Stimulated activated CD4-positive, alpha-beta T cell treated with anti-CD3 and anti-CD28 coated beads, Interleukin-1b, Interleukin-23, amount 100 ng/mL, for 48 hours (primary cell): ENCODE measurements at places on chromosomes 3 and 15.
A peak's percentile ranks its signal among the peaks of the same experiment; 100 is the strongest.

DNA sequence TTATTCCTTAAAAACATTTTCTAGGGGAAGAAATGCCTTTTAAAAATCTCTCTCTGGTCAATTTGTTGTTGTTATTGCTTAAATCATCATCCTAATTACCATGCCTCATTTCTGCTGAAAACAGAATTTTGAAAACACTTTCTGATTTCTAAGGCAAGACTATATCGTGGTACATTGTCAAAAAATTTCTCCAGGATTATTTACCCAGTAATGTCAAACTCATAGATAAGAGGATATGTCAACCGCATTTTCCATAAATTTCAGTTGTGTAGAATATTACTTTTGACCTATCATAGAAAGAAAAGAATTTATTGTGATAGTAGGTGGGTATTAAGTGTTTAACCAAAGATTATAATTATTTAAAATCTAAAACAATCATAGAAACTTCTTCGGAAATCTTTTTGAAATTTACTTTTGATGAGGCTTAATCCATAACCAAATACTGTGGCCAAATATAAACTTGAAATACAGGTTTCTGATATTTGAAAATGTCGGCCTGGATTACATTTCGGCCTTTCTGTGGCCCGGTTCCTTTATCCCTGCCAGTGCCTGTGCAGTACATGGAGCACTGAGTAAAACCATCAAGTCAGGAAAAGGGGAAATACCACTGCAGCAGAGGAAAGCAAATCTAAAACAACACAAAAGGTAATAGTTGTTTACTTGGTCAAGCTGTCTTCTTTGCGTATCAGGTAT is 173.4 kb downstream of the MYRIP start:
- no peak for DNase-seq

GRCh38 chr15:64847876-64848716 is 6.4 kb downstream of the PLEKHO2 start:
- DNase-seq: no peak

DNA sequence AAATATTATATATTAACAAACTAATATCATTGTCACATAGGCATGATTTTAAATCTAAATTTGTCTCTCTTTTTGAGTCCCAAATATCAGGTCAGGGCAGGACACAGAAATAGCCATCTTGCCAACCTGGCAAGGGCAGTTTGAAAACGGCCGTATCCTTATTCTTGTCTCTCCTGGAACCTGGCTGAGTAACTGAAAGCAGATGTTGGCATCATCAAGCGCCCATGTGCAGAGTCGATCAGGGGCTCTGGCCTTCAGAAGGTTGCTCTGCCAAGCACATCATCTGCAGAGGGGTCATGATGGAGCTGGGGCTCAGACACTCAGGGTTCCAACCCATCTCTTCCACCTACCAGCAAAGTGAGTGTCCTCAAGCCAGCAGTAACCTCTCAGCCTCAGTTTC is 55.2 kb upstream of the OCA2 start:
- DNase-seq: no peak

GRCh38 chr3:13364602-13365271 is 55.4 kb downstream of the NUP210 start:
- no peak for DNase-seq

- no peak for DNase-seq
These were observed 5.8 kb upstream of the IQSEC1 start for GRCh38 chr3:13079051-13079450.

GRCh38 chr3:107925851-107926250 is 165.0 kb downstream of the CD47 start:
- no peak for DNase-seq

DNA sequence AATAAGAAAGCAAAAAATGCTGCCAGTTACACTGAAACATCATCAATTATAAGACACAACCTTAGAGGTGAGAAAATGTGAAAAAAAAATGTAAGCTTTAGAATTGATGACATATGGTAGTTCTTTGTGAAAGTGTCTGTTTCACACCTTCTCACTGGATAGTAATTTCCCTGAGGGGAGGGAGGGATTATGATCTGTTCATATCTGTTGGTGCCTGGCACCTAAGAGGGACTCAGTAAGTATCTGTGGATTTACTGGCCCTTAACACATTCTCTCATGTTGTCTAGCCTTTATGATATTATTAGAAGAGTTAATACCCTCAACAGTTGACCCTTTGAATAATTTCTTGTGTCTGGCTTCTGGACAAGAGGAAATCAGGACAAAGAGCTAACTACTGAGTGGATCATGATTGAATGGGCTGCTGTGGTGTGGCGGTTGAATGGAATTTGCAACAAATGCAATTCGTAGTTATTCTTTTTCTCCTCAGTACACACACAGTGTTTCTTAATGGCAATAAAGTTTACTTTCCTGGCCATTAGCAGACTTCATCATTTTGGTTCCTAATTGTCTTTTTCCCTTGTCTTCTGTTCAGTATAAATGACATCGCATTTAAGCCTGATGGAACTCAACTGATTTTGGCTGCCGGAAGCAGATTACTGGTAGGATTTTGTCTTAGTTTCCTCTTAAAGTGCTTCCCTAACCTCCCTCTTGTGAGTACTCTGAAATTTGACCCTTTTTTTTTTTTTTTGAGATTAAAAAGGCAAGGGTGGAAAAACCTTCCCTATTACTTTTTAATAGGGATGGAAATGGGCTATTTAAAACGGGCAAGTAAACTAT is 9.5 kb downstream of the IFT122 start:
- no peak for DNase-seq

DNA sequence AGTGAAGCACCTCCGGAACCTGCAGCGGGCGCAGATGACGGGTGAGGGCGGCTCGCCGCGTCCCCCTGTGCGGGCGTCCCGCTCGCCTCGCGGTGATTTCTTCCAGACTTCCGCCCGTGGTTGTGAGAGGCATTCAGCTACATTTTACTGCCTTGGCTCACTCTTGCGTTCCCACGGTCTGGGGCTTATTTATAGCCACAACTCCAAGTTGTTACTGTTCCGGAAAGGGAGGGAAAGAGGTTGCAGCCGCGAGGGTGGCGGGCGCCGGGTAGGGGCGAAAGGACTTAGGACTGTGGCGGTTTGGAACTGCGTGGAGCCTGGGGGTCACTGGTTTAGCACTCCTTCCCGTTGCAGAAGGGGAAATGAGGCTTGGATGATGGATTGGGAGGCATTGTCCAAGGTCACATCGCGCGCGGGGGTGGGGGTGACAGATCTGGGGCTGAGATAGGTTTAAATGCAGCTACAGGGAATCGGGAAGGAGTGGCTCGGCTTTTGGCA is 1.1 kb downstream of the HES1 start:
- DNase-seq: peak; percentile 18

GRCh38 chr3:72542781-72543180 is 305.5 kb downstream of the SHQ1 start:
- no peak for DNase-seq

GRCh38 chr3:29454161-29454611 is 173.3 kb downstream of the RBMS3 start:
- DNase-seq: no peak

GRCh38 chr3:40793730-40794129 is 269.0 kb downstream of the ZNF621 start:
- DNase-seq: no peak

- DNase-seq: no peak
These were observed 108.3 kb downstream of the TOP2B start for GRCh38 chr3:25556447-25556846.

GRCh38 chr3:176935194-176935888 is 261.9 kb downstream of the TBL1XR1 start:
- no peak for DNase-seq

DNA sequence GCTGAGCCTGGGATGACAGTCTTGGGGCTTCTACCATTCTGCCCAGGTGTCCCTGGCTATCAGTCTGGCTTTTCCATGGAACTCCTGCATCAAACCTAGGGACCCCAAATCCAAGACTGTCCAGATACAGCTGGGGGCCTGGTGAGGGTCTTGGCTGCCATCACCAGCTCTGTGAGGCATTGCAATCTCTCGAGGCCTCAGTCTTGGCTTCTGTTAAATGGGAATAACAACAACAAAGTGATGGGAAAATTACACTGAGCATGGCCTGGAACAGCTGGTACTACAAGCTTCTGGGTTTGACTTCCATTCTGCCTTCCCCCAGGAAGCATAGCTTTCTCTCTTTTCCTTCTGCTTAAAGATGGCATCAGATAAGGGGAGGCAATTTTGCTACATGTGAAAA is 50.0 kb upstream of the LCTL start:
- no peak for DNase-seq
